Left renal pelvis (tissue), 4 donors: ENCODE measurements at places on chromosomes 4 and X. TPM values are rescaled to one million over a fixed set of nuclear protein-coding genes. Genes with fewer than 3 reads are reported as not detected.

ARMCX2 gene
- 93.7 TPM for polyA plus RNA-seq

TCEAL6 gene
- 0.19 TPM for polyA plus RNA-seq

DNA sequence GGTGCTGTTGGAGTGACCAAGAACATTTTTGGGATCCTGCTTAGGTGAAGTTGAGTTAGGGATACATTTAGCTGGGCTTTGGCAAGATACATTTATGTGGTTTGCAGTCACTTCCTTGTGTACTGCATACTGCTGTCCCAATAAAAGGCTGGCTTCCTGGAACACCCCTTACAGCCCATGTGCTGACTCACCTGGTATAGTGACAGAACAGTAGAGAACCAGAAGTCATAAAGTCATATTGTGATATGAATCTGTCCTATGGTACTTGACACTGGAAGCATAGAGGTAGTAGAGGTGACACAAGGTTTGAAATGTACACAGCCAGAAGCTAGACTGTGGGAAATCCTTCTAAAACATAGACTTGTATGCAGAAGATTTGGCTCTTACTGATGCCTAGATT is 55.3 kb upstream of the SLC25A43 start:
- DNase-seq, result no peak

GRCh38 chr4:176882206-176882605 is 89.5 kb upstream of the VEGFC start:
- DNase-seq, result no peak

DNA sequence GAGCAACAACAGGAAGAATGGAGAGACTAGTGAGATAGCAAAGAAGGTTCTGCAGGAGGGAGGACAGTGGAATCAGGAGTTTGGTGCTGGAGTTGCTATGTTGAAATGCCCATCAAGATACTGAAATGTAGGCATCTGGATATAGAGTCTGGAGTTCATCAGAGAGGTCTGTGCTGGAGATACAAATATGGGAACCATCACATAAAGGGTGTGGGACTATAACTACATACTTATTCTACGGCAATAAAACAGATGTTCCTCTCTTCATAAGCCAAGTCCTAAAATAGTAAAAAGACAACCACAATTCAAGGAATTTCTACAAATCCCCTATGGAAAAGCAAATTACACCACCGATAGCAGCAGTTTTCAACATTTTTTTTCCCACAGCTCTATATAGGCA is 1.6 kb downstream of the MED14 start:
- DNase-seq, result no peak

DNA sequence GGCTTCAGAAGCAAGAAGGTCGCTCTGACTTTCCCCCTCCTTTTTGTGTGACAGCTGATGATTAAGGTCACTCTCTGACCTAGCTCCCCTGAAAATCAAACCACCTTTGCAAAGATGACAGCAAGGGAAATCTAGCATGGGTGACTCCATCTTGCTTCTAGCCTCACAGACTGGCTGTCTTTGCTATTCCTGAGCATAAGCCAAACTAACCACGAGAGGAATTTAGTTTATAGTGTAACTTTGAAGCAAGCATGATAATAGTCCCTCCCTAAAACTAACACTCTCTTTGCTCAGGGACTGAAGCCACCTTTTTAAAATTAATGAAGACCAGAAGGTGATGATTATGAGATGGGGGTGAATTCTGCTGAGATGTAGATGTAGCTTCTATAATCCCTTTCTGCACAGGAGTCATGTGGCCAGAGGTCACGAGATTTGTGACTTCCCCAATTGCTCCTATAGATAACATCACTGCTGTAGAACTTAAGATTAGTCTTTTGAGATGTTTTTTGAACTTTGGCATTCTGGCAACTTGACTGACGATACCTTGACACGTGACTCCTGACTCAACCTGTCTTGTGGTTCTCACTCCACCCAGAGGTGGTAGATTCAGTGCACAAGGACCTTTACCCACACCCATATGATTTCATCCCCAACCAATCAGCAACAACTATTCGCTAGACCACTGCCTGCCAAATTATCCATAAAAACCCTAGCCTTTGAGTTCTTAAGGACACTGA is 14.9 kb upstream of the PDE5A start:
- DNase-seq, result no peak

DNA sequence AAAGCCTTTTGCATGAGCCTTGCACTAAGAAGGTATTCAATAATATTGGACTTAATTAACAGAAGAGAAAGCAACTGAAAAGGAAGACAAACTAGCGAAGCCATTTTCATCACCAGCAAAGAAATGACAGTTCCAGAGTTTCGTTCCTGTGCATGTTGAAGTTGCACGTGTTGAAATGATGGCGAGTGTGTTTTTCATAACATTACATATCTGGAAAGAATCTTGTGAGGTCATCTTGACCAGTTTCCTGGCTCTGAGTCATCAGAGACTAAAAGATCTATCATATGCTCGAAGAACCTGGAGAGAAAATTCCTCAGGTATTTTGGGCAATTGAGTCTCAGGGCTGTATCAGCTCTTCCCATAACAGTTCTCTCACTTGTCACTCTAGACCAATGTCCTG is 106.2 kb upstream of the MAML3 start:
- no peak for DNase-seq

GRCh38 chr4:186102931-186103330 is 1.6 kb upstream of the FAM149A start:
- DNase-seq, result no peak

DNA sequence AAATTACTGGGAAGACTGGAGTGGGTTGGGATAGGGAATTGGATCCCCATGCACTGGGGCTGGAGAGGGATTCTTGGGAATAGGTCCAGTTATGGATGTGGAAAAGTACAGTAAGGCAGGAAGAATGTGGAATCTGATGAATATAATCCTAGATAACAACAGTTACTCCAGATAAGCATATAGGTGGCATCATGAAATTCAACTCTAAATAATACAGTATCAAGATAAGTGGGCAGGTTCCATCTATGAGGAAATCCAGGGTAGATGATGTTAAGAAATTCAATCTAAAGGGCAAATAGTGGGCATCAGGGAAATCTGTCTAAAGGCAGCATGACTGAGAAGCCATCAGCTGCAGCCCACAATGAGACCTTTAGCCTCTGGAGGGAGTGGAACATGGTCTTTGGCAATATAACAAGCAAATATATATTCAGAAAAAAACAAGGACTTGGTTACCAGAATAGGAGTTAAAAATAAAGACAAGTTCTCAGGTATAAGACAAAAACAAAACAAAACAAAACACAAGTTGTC is 1.2 kb downstream of the DTHD1 start:
- DNase-seq, result no peak

DNA sequence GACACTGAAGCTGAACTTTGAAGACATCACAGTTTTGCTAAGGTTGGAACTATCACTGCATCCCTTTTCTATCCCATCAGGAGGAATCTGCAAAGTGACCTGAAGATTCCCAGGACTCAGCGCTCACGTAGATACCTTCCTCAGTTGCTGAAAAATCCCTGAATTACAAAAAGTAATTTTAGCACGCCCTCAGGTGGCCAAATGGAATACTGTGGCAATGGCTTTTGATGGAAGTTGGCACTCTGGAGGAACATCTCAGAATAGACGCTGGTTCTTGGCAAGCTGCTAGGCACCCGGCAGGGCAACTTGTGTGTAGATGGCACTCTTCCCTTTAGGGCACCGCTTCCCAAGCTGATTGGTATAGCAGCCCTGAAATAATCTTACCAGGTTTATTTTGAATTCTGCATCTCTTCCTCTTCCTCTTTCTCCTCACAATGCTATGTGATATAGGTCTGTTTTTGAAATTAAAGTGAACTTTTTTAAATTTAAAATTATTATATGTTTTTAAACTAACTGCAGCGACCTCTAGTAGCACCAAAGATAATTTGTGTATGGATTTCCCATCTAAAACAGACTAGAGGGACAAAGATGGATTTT is 16.3 kb upstream of the ESX1 start:
- DNase-seq, result no peak

DNA sequence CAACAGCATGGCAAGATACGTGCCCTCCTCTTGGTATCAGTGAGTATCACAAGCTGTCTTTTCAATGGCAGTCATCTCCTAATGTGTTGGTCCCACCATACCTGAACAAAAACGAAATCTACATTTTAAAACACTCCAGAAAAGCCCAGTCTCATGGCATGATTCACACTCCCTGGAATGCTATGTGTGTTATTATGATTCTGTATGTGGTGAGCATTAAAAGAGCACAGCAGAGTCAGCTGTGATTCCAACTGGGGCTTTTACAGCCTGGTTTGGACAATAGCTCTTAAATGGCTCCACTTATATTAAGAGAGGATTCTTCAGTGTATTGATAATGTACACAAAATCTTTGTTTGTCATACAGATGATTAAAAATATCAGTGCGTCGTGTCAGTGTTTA is 274.1 kb upstream of the GK2 start:
- DNase-seq, result no peak
